MG63 (cell line): ENCODE measurements at places on chromosomes 11 and 22.

- peak; percentile 49 for DNase-seq
Observed at GRCh38 chr22:31650391-31650790, 11.6 kb downstream of the PISD start.

DNA sequence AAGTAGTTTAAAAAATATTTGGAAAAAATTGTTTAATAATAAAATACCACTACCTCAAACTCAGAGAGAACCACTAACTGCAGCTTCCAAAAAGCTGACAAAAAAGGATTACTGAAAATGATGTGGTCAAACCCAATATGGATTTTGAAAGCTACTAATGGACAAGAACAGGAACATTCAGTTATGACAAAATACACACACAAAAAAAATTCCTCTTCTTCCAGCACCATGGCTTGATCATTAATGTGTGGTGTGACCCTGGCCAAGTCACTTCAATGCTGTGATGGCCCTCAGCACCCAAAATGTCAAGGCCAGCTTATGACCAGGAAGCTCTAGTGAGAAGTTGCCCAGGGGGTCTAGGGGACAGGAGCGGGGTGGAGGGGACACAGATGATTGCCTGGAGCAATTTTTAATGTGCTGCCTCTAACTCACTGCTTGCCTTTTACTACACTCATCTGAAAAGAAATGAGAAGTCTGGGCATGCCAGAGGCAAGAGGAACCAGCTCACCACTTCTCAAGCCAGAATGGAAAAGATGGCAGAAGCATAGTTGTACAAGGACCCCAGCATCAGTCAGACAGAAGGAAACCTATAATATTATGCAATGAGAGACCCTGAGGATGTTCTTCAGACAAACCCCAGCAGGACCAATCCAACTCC is 2.2 kb downstream of the SMCO4 start:
- DNase-seq: no peak

DNA sequence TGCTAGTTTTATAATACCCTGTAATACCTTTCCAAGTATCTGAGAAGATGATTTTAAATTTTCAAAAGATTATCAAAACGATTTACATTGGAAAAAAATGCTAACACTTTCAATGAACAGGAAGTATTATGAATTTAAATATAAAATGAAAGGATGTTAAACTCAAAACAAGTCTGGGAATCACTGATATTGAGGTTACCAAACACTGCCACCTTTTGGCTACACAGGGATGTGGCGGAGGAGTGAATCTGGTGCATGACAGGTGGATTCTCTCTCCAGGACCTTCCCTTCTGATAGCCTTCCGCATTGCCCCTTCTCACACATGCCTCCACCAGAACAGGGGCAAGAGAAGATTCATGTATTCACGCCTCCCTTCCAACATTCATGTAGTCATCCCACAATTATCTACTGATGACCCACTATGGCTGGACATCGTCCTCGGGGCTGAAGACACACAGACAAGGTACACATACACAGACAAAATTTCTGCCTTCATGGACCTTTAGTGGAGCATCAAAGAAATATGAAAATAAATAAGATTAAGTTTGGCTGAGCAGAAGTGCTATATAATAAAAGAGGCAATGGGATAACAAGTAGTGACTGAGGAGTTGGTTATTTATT is 34.7 kb downstream of the ATG16L2 start:
- DNase-seq: no peak

DNA sequence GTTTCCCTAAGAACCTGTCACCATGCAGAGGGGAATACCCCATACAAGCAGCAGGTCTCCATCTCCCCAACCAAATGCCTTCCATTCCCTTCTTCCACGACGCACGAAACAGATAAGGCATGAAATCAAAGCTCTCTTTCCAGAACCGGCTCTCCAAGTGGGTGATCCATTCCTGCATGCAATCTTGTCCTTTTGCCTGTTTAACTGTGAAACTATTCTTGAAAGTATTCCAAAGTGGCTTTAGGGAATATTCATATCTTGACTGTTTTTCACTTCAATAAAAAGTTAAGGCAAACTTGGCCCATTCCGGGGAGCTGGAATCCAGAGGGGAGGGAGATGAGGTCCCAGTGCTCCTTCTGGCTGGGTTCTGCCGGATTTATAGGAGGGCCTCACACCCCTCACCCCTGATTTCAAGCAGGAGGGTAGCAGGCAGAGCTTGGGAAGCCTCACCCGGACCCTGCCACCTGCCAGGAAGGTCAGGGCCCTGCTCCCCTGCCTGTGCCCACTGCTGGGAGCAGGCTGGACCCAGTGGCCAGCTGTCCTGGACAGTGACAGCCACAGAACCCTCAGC is 60.9 kb downstream of the SCGB1A1 start:
- DNase-seq: no peak

GRCh38 chr11:66333896-66334604 is 2.2 kb downstream of the RIN1 start:
- DNase-seq: no peak

DNA sequence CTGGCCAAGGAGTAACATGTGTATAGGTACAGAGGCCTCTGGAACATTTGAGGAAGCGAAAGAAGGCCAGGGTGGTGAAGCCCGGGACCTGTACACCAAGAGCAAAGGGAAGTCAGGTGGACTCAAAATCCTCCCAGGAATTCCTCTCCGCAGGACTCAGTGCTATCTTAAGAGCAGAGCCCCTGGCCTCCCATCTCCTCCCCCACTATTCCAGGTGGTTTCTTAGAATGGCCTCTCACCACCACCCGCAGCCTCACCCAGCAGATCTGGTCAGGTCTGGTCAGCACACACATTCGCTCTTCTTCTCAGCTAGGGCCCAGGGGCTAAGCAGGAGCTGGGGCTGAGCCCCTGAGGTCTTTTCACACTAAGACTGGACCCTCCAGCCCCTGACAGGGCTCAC is 59.1 kb downstream of the SCGB1A1 start:
- no peak for DNase-seq

- no peak for DNase-seq
Observed at GRCh38 chr11:8231979-8232378, 31.7 kb downstream of the LMO1 start.
